ENCODE measurements at places on chromosomes 2 and 18.

GRCh38 chr2:195461010-195461409 lies 196.0 kb upstream of the SLC39A10 start:
- DNase-seq, result no peak

- DNase-seq, result no peak
Observed at GRCh38 chr2:207807516-207807915, 37.8 kb upstream of the FZD5 start.

DNA sequence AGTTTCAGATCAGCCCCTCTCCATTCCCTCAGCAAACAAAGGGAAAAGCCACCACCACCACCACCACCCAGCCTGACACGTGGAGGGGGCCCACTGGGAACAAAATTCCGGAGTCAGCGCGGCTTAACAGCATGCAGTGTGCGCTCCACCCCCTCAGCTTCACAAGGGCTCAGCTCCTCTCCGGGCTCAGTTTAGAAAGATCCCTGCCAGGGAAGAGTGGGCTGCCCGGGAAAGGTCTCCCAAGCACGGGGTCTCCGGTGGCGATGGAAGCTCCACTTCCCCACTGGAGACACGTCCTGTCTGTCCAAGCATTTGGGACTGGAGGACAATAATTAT lies 55.7 kb downstream of the SNORC start:
- DNase-seq, result no peak

- DNase-seq, result no peak
Observed at GRCh38 chr2:17752892-17753802, 463 bp downstream of the SMC6 start.

- DNase-seq, result no peak
Observed at GRCh38 chr2:160790738-160791137, 297.1 kb upstream of the RBMS1 start.

- no peak for DNase-seq
Observed at GRCh38 chr2:68736086-68736485, 1.5 kb downstream of the ARHGAP25 start.

- no peak for DNase-seq
Observed at GRCh38 chr2:174334781-174335251, at the start of gene SP9. SP9 (plus strand) TSS chr2:174334954; CDS start chr2:174335093, 139 bp downstream.

- no peak for DNase-seq
Observed at GRCh38 chr18:23307567-23308295, 145.4 kb upstream of the RIOK3 start.

- no peak for DNase-seq
Observed at GRCh38 chr18:13303756-13304364, 85.3 kb downstream of the LDLRAD4 start.

Data from activated CD8-positive, alpha-beta memory T cell treated with anti-CD3 and anti-CD28 coated beads for 1 hour (primary cell).